ENCODE measurements at places on chromosomes 2 and 18.

GRCh38 chr2:8487461-8487932 lies 194.4 kb upstream of the ID2 start:
- no peak for DNase-seq

DNA sequence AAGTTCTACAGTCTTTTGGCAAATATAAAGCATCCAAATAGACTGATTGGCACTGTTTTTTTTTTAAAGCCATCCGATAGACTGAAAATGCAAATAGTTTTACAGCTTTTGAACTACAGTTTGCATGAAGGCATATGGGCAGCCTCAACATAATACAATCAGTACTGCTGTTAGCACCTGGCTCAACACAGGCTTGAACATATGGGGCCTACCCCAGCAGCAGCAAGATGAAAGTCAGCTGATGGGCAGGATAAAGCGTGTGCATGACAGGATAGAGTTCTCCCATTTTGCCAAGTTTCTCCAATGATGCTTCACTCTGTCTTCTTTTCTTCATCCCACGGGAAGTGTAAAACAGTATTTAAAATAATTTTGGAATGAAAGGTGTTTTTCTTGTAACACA lies 1.3 kb upstream of the AKAIN1 start:
- DNase-seq: no peak

GRCh38 chr2:15173501-15173900 lies 387.6 kb downstream of the NBAS start:
- DNase-seq: no peak

DNA sequence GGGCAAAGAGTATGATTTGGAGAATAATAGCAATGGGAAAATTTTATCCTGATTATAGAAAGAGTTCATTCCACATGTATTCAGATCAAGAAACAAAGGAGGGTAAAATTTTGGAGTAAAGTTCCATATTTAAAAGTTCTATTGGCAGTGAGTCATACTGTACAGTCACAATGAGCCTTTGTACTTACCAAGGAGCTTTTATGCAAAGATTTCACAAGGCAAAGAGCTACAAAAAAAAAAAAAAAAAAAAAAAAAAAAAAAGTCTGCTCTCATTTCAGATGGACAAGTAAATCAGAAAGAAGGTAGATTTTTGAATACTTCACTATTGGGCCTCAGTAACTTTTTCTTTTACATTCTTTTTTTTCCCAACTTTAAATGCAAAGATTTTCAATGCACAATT lies 1802.2 kb upstream of the PIK3C3 start:
- no peak for DNase-seq

DNA sequence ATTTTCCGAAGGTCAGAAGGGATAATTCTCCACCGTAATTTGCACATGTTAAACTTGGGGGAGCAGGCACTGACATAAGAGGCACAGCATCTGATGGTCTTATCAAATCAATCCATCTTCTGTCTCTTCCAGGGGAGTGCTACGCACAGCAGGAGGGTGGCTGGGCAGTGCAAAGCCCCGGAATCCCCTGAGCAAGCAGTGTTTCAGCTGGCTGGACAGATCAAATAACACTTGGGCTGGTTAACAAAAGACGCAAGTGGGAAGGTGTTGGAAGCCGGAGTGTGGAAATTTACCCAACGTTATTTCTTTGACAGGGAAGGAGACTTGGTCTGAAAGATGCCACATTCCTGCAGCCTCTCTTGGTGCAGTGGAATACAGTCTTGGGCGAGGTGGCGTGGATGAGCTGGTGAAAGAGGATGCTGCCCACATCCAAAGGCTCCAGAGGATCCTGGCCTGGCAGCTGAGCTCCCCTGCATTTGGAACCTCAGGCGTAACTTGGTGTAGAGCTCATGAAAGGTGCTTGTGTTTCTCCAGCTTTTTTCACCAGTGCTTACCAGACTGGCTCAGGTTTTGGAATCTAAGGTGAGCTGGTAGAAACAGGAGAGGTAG lies 103.0 kb downstream of the MAPK4 start:
- DNase-seq: no peak

DNA sequence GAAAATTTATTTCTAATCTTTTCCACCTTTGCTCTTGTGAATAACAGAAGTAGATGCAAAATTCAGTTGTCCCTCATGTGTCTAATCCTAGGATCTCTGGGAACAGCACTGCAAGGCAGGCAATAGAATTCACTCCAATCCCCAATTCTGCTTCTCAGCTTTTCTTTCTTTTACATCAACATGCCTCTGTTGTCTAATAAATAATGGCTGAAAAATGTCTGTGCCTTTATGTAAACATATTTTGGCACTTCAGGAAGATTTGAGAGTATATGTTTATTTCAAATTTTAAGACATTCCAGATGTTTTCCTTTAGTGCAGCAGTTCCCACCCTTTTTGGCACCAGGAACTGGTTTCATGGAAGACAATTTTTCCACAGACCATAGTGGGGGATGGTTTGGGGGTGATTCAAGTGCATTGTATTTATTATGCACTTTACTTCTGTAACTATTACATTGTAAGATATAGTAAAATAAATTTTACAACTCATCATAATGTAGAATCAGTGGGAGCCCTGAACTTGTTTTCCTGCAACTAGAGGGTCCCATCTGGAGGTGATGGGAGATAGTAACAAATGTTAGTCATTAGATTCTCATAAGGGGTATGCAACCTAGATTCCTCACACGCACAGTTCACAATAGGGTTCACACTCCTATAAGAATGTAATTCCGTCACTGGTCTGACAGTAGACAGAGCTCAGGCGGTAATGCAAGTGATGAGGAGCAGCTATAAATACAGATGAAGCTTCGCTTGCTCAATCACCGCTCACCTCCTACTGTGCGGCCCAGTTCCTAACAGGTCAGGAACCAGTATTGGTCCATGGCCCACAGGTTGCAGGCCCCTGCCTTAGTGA lies 590.3 kb upstream of the CNTNAP5 start:
- no peak for DNase-seq

All from NCI-H446 treated with DMSO at 0.1 percent for 48 hours (cell line).